ENCODE measurements at places on chromosomes 13 and 19. TPM values are rescaled to one million over a fixed set of nuclear protein-coding genes. Genes with fewer than 3 reads are reported as not detected.

Gene PEX11G
- 9.9 TPM for total RNA-seq

Gene ATP8B3
- total RNA-seq, result 2.4 TPM

Gene GRK1
- total RNA-seq, result not detected

Gene TBC1D17
- total RNA-seq, result 20.4 TPM

Gene COL4A1
- 611 TPM for total RNA-seq

Gene MAB21L1
- 0.37 TPM for total RNA-seq

Gene CNMD
- total RNA-seq, result not detected
